Adrenal gland (tissue), 19 donors: ENCODE measurements at places on chromosomes 11 and 22. TPM values are rescaled to one million over a fixed set of nuclear protein-coding genes. Genes with fewer than 3 reads are reported as not detected.
A peak's percentile ranks its signal among the peaks of the same experiment; 100 is the strongest.

DNA sequence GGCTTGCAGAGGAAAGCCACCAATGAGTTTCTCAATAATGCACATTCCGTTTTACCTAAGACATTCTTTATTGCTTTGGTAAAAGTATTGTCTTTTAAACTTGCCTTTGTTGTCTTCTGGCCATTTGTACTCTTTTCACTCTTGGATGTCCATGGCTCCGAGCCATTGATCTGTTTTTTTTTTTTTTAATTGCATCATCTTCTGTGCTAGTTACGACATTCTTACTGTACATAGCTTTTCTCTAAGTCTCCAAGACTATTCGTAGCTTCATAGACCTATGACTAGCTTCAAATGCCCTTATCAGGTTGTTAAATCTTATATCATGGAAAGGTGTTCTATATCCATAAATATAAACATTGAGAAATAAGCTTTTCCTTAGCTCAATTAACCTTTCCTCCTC is 1522.6 kb downstream of the FAM181B start:
- H3K36me3 ChIP-seq: no peaks in the 10 kb centered on the region
- no peaks in the 10 kb centered on the region for H3K4me1 ChIP-seq
- no peak overlapping the region for H3K4me3 ChIP-seq
- H3K27ac ChIP-seq: no peak overlapping the region
- H3K27me3 ChIP-seq: no peaks in the 10 kb centered on the region

APOL3 gene
- 31.4 TPM for total RNA-seq

GLYATL2 gene
- total RNA-seq: not detected

GRCh38 chr11:16312233-16312765 is 44.0 kb downstream of the SOX6 start:
- H3K36me3 ChIP-seq: no peaks in the 10 kb centered on the region
- H3K4me3 ChIP-seq: no peak overlapping the region
- no peak for DNase-seq

PKP3 gene
- not detected for total RNA-seq

DNA sequence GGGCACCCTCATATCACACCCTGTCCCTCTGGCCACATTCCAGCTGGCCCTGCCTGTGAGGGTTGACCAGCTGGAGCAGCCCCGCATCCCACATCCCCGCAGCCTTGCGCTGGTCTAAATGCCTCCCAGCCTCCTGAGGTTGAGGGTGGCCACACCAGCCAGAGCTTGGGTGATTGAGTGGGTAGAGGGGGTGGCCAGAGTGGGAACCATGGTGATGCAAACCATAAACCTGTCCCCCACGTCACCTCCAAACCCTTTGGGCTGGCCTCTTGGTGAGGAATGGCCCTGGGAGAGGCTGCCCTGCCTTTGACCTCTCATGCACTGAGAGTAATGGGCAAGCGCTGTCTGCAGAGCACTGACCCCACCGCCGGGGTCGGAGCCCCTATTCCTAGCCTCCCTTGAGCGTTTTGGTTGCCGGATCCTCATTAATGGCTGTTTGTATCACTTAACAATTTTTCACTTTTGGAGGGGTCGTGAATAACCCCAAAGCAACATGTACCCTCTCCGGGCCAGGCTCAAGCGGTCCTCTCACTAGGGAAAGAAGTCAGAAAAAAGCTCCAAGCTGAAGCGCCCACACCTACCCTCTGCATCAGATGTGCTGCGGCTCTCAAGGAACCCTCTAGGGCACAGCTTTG is 16.0 kb upstream of the KCNQ1OT1 start:
- peaks cover 7% of the 10 kb centered on the region for H3K36me3 ChIP-seq
- no peaks in the 10 kb centered on the region for H3K4me1 ChIP-seq
- DNase-seq: no peak
- no peaks in the 10 kb centered on the region for H3K27me3 ChIP-seq
- H3K27ac ChIP-seq: no peak overlapping the region

- no peaks in the 10 kb centered on the region for H3K27me3 ChIP-seq
- no peak overlapping the region for H3K4me3 ChIP-seq
- H3K27ac ChIP-seq: no peak overlapping the region
- H3K4me1 ChIP-seq: no peaks in the 10 kb centered on the region
These were observed 451.5 kb upstream of the FAT3 start for GRCh38 chr11:91773090-91773489.

DNA sequence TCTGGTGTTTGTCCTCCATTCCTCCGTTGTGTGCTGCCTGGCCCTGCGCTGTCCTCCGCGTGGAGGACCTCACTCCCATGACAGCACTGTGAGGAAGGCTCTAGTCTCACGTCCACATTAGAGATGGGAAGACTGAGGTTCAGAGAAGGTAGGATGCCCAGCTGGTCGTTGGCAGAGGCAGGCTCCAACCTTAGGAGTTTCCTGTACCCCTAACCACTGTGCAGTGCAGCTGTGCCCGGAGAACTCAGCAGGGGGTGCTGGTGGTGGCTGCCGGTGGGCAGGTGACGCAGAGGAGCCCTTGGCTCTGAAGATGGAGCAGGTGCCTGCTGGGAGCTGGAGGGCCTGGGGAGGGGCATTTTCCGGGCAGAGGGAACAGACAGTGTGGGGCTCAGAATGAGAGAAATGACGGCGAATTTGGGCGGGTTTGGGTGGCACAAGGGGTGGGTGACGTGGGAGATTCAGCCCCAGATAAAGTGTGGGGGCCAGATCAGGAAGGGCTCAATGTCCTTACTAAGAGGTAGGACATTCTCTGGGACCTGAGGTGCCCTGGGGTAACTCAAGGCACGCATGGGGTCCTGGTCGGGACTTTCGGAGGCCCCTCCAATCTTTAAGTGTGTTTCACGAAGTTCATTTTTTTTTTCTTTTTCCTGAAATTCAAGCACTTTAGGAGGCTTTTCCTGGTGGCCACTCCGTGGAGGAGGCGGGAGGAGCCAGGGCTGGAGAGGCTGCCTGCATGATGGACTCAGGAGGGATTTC is 535.0 kb downstream of the TBC1D22A start:
- H3K4me1 ChIP-seq: no peaks in the 10 kb centered on the region
- H3K4me3 ChIP-seq: no peak overlapping the region
- H3K36me3 ChIP-seq: no peaks in the 10 kb centered on the region

DNA sequence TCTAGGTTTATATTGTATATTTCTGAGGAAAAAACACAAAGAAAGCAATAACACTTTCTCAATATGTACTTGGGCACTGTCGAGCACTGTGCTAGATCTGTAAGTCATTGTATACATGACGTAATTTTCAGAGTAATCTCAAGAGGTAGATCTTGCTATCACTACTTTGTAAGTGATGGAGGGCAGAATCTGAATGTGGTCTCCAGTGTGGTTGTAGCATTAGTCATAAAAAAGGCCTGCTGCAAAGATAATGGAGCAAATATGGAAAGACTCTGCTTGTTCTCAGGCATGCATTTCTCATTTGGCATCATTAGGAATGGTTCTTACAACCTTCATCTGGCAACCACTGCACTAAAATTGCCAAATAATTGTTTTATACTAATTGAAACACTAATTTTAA is 419.8 kb upstream of the CCDC179 start:
- no peak overlapping the region for H3K4me3 ChIP-seq
- no peak for DNase-seq
- H3K27me3 ChIP-seq: no peaks in the 10 kb centered on the region
- no peak overlapping the region for H3K27ac ChIP-seq
- H3K4me1 ChIP-seq: no peaks in the 10 kb centered on the region

SPDYC gene
- not detected for total RNA-seq

GRCh38 chr22:23072077-23072910 is 2.0 kb downstream of the GNAZ start:
- H3K4me3 ChIP-seq: no peak overlapping the region
- H3K4me1 ChIP-seq: peaks cover 24% of the 10 kb centered on the region
- no peak overlapping the region for H3K27ac ChIP-seq
- no peak for DNase-seq
- H3K36me3 ChIP-seq: no peaks in the 10 kb centered on the region

DNA sequence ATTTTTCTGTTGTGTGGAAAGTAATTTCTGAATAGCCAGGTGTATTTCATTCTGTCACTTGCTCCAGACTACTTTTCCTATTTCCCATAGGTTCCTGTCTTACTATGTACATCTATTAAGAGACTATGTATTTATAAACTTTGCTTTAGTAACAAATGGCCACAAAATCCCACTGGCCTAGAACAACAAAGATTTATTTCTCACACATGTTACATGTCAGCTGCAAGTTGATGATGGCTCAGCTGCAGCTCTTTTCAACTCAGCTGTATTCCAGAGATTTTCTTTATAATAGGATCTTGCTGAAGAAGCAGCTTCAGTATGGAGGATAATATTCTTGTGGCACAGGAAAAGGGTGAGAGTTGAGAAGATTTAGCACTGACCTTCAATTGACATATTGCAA is 539.6 kb upstream of the LRRC4C start:
- H3K4me1 ChIP-seq: no peaks in the 10 kb centered on the region
- H3K27ac ChIP-seq: no peak overlapping the region
- H3K36me3 ChIP-seq: no peaks in the 10 kb centered on the region
- H3K4me3 ChIP-seq: no peak overlapping the region
- H3K27me3 ChIP-seq: no peaks in the 10 kb centered on the region
- no peak for DNase-seq

GRCh38 chr22:27476729-27477128 is 324.8 kb downstream of the MN1 start:
- no peaks in the 10 kb centered on the region for H3K27me3 ChIP-seq
- H3K36me3 ChIP-seq: no peaks in the 10 kb centered on the region
- no peaks in the 10 kb centered on the region for H3K4me1 ChIP-seq
- H3K4me3 ChIP-seq: no peak overlapping the region
- no peak overlapping the region for H3K27ac ChIP-seq
- peak; percentile 47 for DNase-seq

TNNT3 gene
- total RNA-seq: 12.2 TPM

- H3K4me1 ChIP-seq: peaks cover 73% of the 10 kb centered on the region
- peak overlapping the region; percentile 95 for H3K27ac ChIP-seq
- no peaks in the 10 kb centered on the region for H3K27me3 ChIP-seq
These were observed 1.4 kb downstream of the PLXNB2 start for GRCh38 chr22:50305923-50306566.

C11orf86 gene
- total RNA-seq: 1.2 TPM

DNA sequence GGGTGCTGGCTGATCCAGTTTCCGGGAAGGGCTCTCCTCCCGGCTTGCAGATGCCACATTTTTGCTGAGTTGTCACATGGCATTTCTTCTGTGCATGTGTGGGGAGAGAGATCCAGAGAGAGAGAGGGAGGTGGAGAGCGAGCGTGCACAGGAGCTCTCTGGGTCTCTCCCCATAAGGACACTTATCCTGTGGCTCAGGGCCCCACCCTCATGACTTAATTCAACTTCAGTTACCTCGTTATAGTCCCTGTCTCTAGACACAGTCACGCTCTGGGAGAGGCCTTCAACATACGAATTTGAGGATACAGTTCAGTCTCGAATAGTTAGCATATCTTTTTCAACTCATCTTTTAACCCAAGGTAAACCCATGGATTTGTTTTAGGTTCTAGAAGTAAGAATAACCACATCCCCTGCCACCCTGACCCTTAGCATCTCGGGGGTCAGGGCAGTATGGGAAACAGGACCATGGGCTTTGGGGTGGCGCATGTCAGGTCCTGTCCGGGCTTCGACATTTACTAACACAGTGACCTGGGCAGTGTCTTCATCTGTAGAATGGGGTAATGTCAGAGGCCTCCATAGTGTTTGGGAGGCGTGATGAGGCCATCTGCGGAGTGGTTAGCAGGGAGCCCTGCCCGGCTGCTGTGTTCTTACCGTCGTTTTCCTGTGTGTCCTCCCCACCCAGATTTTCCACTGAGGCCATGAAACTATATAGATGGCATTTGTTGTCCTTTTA is 46.9 kb downstream of the TBC1D22A start:
- no peak for DNase-seq
- H3K36me3 ChIP-seq: no peaks in the 10 kb centered on the region
- H3K4me3 ChIP-seq: no peak overlapping the region
- no peaks in the 10 kb centered on the region for H3K4me1 ChIP-seq

ZBED5 gene
- total RNA-seq: 26.2 TPM

MMP27 gene
- not detected for total RNA-seq

- DNase-seq: no peak
- H3K27ac ChIP-seq: peak overlapping the region; percentile 82
- peaks cover 6% of the 10 kb centered on the region for H3K36me3 ChIP-seq
- H3K4me3 ChIP-seq: no peak overlapping the region
These were observed 11.0 kb downstream of the TANGO2 start for GRCh38 chr22:20031732-20032406.

GRCh38 chr22:20591660-20592310 is 84.4 kb downstream of the MED15 start:
- H3K4me1 ChIP-seq: no peaks in the 10 kb centered on the region
- no peaks in the 10 kb centered on the region for H3K27me3 ChIP-seq
- no peak overlapping the region for H3K4me3 ChIP-seq
- no peak overlapping the region for H3K27ac ChIP-seq
- no peaks in the 10 kb centered on the region for H3K36me3 ChIP-seq

- H3K4me3 ChIP-seq: no peak overlapping the region
- no peaks in the 10 kb centered on the region for H3K4me1 ChIP-seq
- DNase-seq: no peak
- no peak overlapping the region for H3K27ac ChIP-seq
- H3K36me3 ChIP-seq: no peaks in the 10 kb centered on the region
These were observed 225.7 kb downstream of the DDX10 start for GRCh38 chr11:108890482-108891105.

B4GALNT4 gene
- 2.9 TPM for total RNA-seq

GRCh38 chr11:110121204-110121603 is 28.0 kb downstream of the ZC3H12C start:
- H3K4me3 ChIP-seq: no peak overlapping the region
- DNase-seq: no peak
- H3K27me3 ChIP-seq: no peaks in the 10 kb centered on the region
- no peaks in the 10 kb centered on the region for H3K36me3 ChIP-seq
- peaks cover 29% of the 10 kb centered on the region for H3K4me1 ChIP-seq

GRCh38 chr11:92322225-92322624 is 97.6 kb downstream of the FAT3 start:
- H3K27me3 ChIP-seq: no peaks in the 10 kb centered on the region
- H3K4me1 ChIP-seq: no peaks in the 10 kb centered on the region
- H3K27ac ChIP-seq: no peak overlapping the region
- H3K36me3 ChIP-seq: no peaks in the 10 kb centered on the region

- H3K27me3 ChIP-seq: no peaks in the 10 kb centered on the region
- H3K27ac ChIP-seq: no peak overlapping the region
- H3K36me3 ChIP-seq: no peaks in the 10 kb centered on the region
These were observed 9.7 kb upstream of the TFIP11 start for GRCh38 chr22:26522012-26522411.
